ENCODE measurements at places on chromosomes 1 and 21.

DNA sequence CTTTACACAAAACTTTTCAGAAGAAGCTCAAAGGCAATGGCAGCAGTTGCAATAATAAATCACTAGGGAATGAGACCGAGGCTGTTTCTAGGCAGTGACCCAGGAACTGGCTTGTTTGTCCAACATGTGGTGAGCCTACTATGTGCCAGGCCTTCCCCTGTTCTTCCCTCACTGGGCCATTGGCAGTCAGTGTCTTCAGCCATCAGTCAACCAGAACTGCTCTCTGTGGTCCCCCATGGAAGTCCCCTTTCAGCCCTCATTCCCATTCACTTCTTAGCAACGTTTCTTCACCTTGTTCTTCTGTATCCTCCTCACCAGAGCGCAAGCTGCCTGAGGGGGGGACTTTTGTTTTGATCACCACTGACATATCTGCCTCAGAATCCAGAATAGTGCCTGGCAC is 274.1 kb downstream of the RRAGC start:
- DNase-seq: no peak

DNA sequence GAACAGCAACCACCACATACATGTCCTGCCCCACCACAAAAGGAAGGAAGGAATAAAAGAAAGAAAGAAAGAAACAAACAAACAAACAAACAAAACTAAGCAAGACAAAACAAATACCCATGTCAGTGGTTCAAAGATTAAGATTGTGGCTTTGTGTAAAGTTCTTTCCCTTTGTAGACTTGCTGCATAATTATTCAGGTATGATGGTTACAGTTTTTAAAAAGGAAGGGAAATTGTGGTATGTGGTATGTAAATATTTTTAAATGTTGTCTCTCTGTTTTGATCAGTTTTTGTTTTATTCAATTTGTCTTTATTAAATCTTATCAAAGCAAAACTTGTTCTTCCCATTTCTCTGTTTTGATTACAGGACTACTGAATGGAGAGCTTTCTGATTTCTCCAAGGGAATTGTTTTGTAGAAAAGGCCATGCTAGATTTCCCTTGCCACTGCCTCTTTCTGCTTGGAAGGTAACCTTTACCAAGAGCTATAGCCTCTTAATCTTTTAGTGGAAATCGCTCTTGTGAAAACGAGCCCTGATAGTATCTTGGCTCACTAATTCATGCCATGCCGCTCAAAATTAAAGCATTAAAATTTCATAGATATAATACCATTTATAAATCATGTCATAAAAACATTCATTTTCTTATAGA is 290.3 kb upstream of the ST6GALNAC5 start:
- no peak for DNase-seq

DNA sequence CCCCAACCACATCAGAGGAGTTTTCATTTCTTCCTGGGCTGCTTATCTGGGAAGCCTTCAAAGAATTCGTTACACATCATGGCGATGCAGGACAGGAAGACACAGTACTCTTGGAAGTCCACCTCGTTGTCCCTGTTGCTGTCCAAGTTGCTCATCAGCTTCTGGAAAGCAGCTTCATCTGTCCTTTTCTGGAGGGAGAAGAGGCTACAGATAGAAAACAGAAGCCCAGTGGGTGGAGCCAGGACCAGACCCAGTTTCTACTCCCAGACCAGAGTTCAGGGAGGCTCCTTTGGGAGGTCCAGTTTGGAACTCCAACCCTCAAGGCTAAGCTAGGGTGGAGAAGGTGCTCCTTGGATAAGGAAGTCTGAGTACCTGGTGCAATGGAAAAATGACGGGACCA is 1.9 kb downstream of the S100A4 start:
- no peak for DNase-seq

- no peak for DNase-seq
Observed at GRCh38 chr1:152907686-152908601, at the start of gene IVL. IVL (plus strand) TSS chr1:152908546; CDS start chr1:152909798, 1,252 bp downstream.

DNA sequence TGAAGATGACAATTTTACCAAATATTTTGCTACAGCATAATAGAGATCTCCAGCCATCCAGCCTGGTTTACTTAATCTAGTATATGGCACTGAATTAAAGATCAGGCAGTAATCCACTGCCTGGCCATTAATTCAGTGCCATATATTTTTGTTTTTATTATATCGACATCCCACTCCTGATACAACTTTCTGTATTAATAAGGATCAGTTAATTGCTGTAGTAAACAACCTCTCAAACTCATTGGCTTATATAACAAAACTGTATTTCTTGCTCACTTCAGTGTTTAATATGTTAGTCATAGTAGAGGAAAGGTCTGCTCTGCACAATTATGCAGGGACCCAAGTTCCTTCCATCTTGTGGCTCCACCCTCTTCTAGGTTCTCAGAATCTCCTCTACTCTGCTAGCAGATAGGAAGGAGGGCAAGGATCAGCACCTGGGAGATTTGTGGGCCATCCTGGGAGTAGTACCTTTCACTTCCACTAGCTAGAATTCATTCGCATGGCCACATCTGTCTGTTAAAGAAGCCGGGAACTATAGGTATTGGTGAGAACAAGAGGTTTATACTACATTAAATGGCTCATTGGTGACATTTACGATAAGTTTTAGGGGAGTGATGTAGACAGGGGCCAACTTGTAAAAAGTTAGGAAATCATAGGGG is 3.6 kb upstream of the ZDHHC18 start:
- no peak for DNase-seq

- no peak for DNase-seq
Observed at GRCh38 chr1:30259631-30260030, 463.8 kb downstream of the MATN1 start.

GRCh38 chr1:164382384-164382783 is 176.6 kb upstream of the PBX1 start:
- no peak for DNase-seq

GRCh38 chr21:46005081-46005480 is 23.5 kb downstream of the COL6A1 start:
- no peak for DNase-seq

GRCh38 chr1:183346276-183346732 is 71.9 kb downstream of the NMNAT2 start:
- DNase-seq: no peak

- no peak for DNase-seq
Observed at GRCh38 chr1:239386453-239387303, at the start of gene CHRM3. CHRM3 (plus strand) TSS chr1:239386568; CDS start chr1:239907452, 520,884 bp downstream.

DNA sequence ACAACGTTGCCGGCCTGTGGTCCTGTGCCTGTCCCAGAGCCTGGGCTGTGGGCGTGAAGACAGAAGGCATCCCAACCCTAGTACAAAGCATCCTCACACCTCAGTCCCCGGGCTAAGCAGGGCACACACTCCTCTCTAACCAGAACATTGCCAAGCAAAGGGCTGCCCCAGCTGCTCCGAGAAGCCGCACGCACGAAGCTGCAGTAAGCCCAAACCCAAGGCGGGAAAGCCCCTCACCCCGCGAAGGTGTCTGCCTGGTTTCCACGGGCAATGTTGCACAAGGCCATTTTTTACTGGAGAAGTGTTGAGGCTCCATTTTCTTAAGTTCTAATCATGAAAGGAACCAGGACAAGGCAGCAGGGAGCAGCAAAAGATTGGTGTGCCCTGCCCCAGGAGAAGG is 519.0 kb downstream of the NPHP4 start:
- no peak for DNase-seq

DNA sequence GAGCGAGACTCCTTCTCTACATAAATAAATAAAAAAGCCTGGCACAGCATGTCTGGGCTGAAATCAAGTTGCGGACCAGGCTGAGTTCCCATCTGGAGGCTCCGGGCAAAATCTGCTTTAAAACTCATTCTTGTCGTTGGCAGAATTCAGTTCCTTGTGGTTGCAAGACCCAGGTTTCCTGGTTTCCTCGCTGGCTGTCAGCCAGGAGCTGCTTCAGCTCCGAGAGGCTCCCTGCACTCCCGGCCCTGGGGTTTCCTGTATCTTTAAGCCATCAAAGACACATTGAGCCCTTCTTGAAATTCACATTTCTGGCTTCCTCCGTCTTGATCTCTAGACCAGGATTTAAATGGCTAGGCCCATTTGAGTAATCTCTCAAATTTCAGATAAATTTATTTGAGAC is 20.6 kb upstream of the SCCPDH start:
- no peak for DNase-seq

- DNase-seq: no peak
Observed at GRCh38 chr21:29238053-29238966, 60.4 kb upstream of the BACH1 start.

- no peak for DNase-seq
Observed at GRCh38 chr1:94530373-94530878, 11.1 kb downstream of the F3 start.

GRCh38 chr21:43866260-43866629 is 1.2 kb downstream of the AGPAT3 start:
- peak; percentile 69 for DNase-seq

GRCh38 chr1:174191349-174191862 is 32.1 kb downstream of the RABGAP1L start:
- DNase-seq: no peak

Measured in germinal center (tissue), 1 donor.